A549 treated with GW870086 at 1 μM for 4 hours (cell line): ENCODE measurements at places on chromosomes 3 and 15. TPM values are rescaled to one million over a fixed set of nuclear protein-coding genes. Genes with fewer than 3 reads are reported as not detected.

CCR5 gene
- total RNA-seq = not detected in 5 replicates

MEX3B gene
- 2.8 to 5.2 TPM (median 4.8 TPM) in 5 replicates for total RNA-seq

APOD gene
- 0.79 to 1.2 TPM (median 0.87 TPM) in 5 replicates for total RNA-seq

PTH1R gene
- total RNA-seq = 0.59 to 1.1 TPM (median 0.94 TPM) in 5 replicates
